ENCODE measurements at places on chromosomes 2 and 18. TPM values are rescaled to one million over a fixed set of nuclear protein-coding genes. Genes with fewer than 3 reads are reported as not detected.

DHRS9 gene
- total RNA-seq = 0.32 TPM

SERPINB3 gene
- total RNA-seq = 8.5 TPM

TUBB8B gene
- total RNA-seq = 3.9 TPM

GRB14 gene
- 29.9 TPM for total RNA-seq

PAX3 gene
- total RNA-seq = not detected

MAPRE3 gene
- 28.9 TPM for total RNA-seq

BCL11A gene
- total RNA-seq = 22.2 TPM

CFAP65 gene
- 4.4 TPM for total RNA-seq

RAX gene
- total RNA-seq = 0.23 TPM

STARD6 gene
- not detected for total RNA-seq

FNDC4 gene
- 30.6 TPM for total RNA-seq

SLC14A1 gene
- 139 TPM for total RNA-seq

HOXD10 gene
- 10.4 TPM for total RNA-seq

MOGAT1 gene
- total RNA-seq = not detected

CCDC93 gene
- total RNA-seq = 9.6 TPM

INHBB gene
- 35.9 TPM for total RNA-seq

C2orf80 gene
- not detected for total RNA-seq

GALNT5 gene
- 2.0 TPM for total RNA-seq

CABLES1 gene
- 3.9 TPM for total RNA-seq

CXCR2 gene
- 3.0 TPM for total RNA-seq

SCN7A gene
- 16.5 TPM for total RNA-seq

GPR17 gene
- not detected for total RNA-seq

TMEM237 gene
- 29.7 TPM for total RNA-seq

NR4A2 gene
- total RNA-seq = 4.5 TPM

ABCG8 gene
- 0.57 TPM for total RNA-seq

DNMT3A gene
- total RNA-seq = 28.2 TPM

B3GNT7 gene
- 2.1 TPM for total RNA-seq

FAM237A gene
- not detected for total RNA-seq

CD8B2 gene
- 0.55 TPM for total RNA-seq

ASB18 gene
- not detected for total RNA-seq

LRRC30 gene
- not detected for total RNA-seq

TXNL1 gene
- total RNA-seq = 56.3 TPM

RAB17 gene
- total RNA-seq = 13.6 TPM

RAPH1 gene
- total RNA-seq = 35.0 TPM

ANKRD62 gene
- 4.3 TPM for total RNA-seq

SAG gene
- not detected for total RNA-seq

DGKD gene
- 63.1 TPM for total RNA-seq

TEKT4 gene
- 0.09 TPM for total RNA-seq

KCNG3 gene
- total RNA-seq = 0.27 TPM

MGAT4A gene
- total RNA-seq = 14.0 TPM

PIK3C3 gene
- total RNA-seq = 48.1 TPM

SATB2 gene
- total RNA-seq = 11.8 TPM

CYP26B1 gene
- 0.91 TPM for total RNA-seq

NGEF gene
- total RNA-seq = 19.0 TPM
